Immature natural killer cell (primary cell): ENCODE measurements at places on chromosomes 2 and 18. TPM values are rescaled to one million over a fixed set of nuclear protein-coding genes. Genes with fewer than 3 reads are reported as not detected.

The TMEM198 gene
- not detected for polyA plus RNA-seq

The CD8B2 gene
- not detected for polyA plus RNA-seq

DNA sequence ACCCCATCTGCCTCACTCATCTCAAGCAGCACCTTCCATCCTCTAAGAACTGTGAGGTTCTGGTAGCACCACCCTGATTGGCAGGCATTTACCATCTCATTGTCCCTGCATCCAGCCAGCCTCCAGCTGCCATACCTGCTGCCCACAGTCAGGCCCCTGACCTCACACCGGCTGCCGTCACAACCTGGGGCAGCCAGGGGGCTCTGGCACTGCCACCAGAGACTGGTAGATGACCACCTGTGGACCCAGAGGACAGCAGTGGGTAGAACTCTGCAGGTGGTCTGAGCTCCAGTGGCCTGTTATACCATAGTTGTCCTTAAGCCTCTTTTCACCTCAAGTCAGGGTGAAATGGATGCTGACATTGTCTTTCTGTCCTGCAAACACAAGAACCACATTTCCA, 69.4 kb downstream of the POLE4 start:
- no peak for DNase-seq

DNA sequence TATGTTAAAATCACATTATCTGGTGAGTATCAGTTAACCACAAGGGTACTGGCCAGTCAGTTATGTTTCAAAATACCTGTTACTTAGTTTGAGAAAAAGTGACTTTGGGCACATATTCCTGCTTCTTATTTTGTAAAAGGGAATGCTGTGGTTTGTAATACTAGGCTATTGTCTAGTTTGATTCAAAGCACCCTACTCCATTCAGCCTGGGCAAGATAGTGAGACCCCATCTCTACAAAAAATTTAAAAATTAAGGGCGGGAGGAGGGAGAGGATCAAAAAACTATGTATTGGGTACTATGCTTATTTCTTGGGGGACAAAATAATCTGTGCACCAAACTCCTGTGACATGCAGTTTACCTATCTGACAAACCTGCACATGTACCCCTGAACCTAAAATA, 18.9 kb downstream of the MBD5 start:
- no peak for DNase-seq

- DNase-seq, result no peak
These were observed 129.5 kb upstream of the PELI1 start for GRCh38 chr2:64273524-64274398.

DNA sequence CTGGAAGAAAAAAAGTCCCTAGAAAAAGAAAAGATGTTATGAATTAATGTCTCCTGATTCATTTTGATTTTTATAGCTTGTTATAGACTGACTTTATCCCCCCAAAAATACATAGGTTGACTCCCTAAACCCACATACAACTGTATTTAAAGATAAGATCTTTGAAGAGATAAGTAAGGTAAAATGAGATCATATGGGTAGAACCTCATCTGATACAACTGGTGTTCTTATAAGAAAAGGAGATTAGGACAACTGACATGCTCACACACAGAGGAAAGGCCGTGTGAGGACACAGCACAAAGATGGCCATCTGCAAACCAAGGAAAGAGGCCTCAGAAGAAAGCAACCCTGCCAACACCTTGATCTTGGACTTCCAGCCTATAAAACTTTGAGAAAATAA, 117.5 kb downstream of the CD226 start:
- DNase-seq, result no peak

The RSAD2 gene
- 1.2 TPM for polyA plus RNA-seq

DNA sequence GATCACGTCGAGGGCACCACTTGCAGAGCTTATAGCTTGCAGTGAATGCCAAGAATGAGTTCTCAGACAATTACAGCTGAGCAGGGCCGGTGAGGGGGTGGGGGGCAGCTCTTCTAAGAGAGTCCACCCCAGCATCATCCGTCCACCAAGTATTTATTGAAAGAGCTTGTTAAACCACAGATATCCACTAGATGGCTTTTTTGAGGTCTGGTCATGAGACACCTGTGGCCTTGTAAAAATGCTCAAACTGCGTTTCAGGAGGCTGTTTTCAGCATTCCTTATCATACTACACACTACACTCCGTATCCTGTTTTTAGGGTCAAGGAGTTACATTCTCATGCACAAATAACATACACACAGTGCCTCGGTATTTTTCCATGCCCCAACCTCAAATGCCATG, 51.5 kb downstream of the DNAJC10 start:
- DNase-seq, result no peak

- no peak for DNase-seq
These were observed 2.4 kb downstream of the AGAP1 start for GRCh38 chr2:235496239-235496621.

- no peak for DNase-seq
These were observed 11.0 kb upstream of the ANKRD29 start for GRCh38 chr18:23673725-23674124.

DNA sequence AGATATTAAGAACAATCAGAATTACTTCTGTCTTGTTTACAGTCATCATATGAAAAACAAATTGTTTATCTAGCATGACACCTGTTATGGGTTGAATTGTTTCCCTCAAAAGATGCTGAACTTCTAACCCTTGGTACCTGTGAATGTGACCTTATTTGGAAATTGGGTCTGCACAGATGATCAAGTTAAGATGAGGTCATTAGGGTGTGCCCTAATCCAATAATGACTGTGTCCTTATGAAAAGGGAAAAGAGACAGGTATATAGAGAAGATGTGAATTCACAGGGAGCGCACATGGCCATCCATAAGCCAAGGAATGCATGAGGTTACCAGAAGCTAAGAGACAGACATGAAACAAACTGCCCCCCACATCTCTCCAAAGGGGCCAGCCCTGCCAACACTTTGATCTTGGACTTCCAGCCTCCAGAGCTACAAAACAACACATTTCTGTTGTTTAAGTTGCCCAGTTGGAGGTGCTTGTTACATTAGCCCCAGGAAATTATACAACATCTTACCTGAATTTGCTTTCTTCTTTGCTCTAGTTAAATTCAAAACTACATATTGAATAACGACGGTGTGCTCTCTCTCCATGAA, 2.3 kb upstream of the HPCAL1 start:
- no peak for DNase-seq

The FLACC1 gene
- 0.46 TPM for polyA plus RNA-seq
